Spinal cord (tissue), 10 donors: ENCODE measurements at places on chromosomes 4 and X. TPM values are rescaled to one million over a fixed set of nuclear protein-coding genes. Genes with fewer than 3 reads are reported as not detected.

GRCh38 chrX:39399387-39399786 is 598.1 kb downstream of the MID1IP1 start:
- H3K4me1 ChIP-seq: peaks cover 9% of the 10 kb centered on the region
- no peak overlapping the region for H3K4me3 ChIP-seq
- no peak overlapping the region for H3K27ac ChIP-seq

DNA sequence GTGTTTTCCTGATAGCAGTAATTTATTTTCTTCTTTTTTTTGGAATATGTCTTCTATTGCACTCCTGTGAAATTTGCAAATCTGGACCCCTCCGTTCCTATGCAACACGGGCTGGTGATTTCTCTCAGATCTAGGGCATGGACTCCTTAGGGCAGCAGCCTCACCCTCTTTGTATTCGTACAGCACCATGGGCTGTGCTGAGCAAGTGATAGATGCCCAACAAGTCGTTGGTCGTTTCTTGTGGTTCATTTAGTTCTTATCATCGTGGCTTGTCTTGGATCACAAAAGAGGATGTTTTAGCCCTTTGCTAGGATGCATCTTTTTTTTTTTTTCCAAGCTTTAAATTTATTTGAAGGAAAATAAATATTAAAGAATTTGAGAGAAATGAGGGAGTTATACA is 82.1 kb downstream of the ARHGAP10 start:
- H3K27me3 ChIP-seq: no peaks in the 10 kb centered on the region
- no peak overlapping the region for H3K4me3 ChIP-seq
- no peak overlapping the region for H3K27ac ChIP-seq
- H3K36me3 ChIP-seq: no peaks in the 10 kb centered on the region
- H3K4me1 ChIP-seq: peaks cover 4% of the 10 kb centered on the region

LRP2BP gene
- total RNA-seq: 9.2 TPM

DNA sequence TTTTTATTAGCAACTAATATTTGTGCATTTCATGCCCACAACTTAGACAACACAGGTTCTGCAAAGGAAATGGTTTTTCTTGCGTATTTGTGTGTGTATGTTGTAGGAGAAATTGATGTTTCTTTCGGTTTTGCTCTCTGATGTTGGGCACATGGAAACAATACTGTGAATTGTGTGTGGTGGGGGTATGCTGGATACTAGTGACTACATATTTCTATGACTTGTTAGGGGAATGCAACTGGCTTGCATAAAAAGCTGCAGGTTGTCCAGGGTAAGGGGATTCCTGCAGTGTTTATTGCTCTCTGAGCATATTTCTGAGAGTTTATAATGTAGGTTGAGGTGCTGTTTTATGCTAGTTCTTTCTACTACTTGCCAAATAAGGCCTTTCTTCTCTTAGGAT is 11.6 kb downstream of the DLG3 start:
- H3K4me3 ChIP-seq: no peak overlapping the region
- peaks cover 18% of the 10 kb centered on the region for H3K4me1 ChIP-seq
- H3K36me3 ChIP-seq: peaks cover 23% of the 10 kb centered on the region
- no peaks in the 10 kb centered on the region for H3K27me3 ChIP-seq

CFP gene
- 3.9 TPM for total RNA-seq

- DNase-seq: no peak
- H3K4me1 ChIP-seq: peaks cover 8% of the 10 kb centered on the region
- H3K27me3 ChIP-seq: peaks cover 22% of the 10 kb centered on the region
- peak overlapping the region; percentile 29 for H3K27ac ChIP-seq
Observed at GRCh38 chrX:53305996-53306937, 24.9 kb upstream of the IQSEC2 start.

NR3C2 gene
- 19.1 TPM for total RNA-seq

GRCh38 chr4:176546975-176547374 is 227.2 kb downstream of the SPCS3 start:
- H3K4me3 ChIP-seq: no peak overlapping the region
- H3K27ac ChIP-seq: no peak overlapping the region
- no peaks in the 10 kb centered on the region for H3K27me3 ChIP-seq
- no peaks in the 10 kb centered on the region for H3K4me1 ChIP-seq
